HepG2 (cell line): ENCODE measurements at places on chromosomes 12 and 14. TPM values are rescaled to one million over a fixed set of nuclear protein-coding genes. Genes with fewer than 3 reads are reported as not detected.

- H3K4me3 ChIP-seq: no peak overlapping the region
- H3K27ac ChIP-seq: no peak overlapping the region
- H3K4me1 ChIP-seq: peaks cover 31% of the 10 kb centered on the region
- DNase-seq: no peak
- H3K27me3 ChIP-seq: no peaks in the 10 kb centered on the region
Measured at GRCh38 chr14:94054936-94055335, 26.1 kb downstream of the DDX24 start.

DNA sequence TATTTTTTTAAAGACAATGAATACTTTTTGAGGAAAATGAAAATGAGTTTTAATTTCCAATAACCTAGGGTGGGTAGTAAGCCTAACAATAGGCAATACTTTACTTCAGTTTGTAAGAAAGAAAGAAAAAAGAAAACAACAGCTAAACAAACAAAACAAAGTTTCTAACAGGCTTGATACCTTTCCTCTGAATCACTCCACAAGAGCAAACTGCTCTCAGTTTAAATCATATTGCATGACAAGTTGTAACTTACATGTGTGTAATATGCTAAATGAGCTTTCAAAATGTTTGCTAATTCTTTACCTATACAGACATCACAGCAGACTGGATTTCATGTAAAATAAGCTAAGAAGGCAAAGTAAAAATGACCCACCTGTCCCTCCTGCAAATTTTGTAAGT, 6.7 kb upstream of the LMO3 start:
- no peak for DNase-seq
- no peak overlapping the region for H3K27ac ChIP-seq
- H3K27me3 ChIP-seq: 0 out of 3 replicates have a peak, but pooled peaks cover 3% of the 10 kb centered on the region
- H3K4me1 ChIP-seq: peaks cover 20% of the 10 kb centered on the region
- H3K36me3 ChIP-seq: no peaks in the 10 kb centered on the region
- no peak overlapping the region for H3K4me3 ChIP-seq

The WASHC4 gene
- total RNA-seq: 36.3 and 39.6 TPM in 2 replicates

- H3K4me1 ChIP-seq: peaks cover 73% of the 10 kb centered on the region
- no peak overlapping the region for H3K4me3 ChIP-seq
- no peaks in the 10 kb centered on the region for H3K36me3 ChIP-seq
- no peak overlapping the region for H3K27ac ChIP-seq
- no peak for DNase-seq
Measured at GRCh38 chr14:103118663-103119404, 4.4 kb upstream of the TNFAIP2 start.

DNA sequence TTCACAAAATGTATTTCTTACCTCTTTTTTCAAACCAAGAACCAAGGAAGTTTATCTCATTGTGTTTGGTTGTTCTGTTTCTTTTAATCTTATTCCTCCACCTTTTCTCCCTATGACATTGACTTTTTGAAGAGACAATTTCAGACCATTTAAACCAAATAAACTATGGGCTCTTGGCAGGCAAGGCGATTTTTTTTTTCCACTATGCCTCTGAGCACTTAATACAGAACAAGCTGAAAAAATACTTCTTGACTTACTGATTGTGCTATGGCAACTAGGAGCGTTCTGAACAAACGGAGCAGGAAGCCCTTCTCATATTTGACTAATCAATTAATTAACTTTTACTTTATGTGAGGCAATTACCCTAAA, 98.0 kb downstream of the ZNF664 start:
- H3K27ac ChIP-seq: no peak overlapping the region
- no peaks in the 10 kb centered on the region; the same call in 2 of the 3 replicates for H3K27me3 ChIP-seq
- H3K4me1 ChIP-seq: no peaks in the 10 kb centered on the region
- DNase-seq: no peak
- no peaks in the 10 kb centered on the region for H3K36me3 ChIP-seq
- H3K4me3 ChIP-seq: no peak overlapping the region

DNA sequence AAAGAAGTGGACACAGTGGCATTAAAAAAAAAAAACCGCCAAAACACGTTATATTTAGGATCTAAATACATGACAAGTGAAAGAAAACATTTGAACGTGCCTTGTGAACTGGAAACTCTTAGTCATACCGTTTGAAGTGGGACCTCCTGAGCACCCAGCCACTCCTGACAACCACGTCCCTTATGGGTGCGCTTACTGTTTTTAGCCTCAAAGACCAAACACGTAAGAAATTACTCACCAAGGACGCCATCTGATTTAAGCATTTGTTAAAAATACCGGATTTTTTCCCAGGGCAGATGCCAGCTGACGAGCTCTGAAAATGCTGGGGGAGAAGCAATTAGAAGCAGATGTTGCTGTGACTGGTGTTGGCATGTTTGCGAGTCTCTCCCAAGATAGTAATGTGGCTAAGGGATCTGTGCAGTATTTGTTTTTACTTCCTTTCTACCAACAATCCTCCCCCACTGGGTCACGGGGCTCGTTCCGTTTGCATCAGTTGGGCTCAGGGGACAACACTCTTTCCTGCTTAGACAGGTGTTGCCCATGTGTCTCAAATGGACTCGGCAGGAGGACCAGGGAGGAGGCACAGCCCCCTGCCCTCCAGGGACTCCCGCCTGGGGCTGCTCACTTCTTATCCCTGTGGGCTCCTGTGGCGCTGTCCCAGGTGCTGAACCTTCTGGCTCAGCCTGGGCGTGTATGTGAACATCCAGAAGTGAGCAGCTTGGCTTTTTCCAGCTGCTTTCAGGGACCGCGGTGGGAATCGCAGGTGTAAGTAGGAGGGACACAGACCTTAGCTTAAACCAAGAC, 101.0 kb downstream of the BEGAIN start:
- H3K4me3 ChIP-seq: no peak overlapping the region
- H3K27me3 ChIP-seq: no peaks in the 10 kb centered on the region
- no peaks in the 10 kb centered on the region for H3K4me1 ChIP-seq
- peak; percentile 43 for DNase-seq
- no peak overlapping the region for H3K27ac ChIP-seq
- H3K36me3 ChIP-seq: no peaks in the 10 kb centered on the region

The MTA1 gene
- total RNA-seq: 19.1 and 35.2 TPM in 2 replicates

- H3K4me1 ChIP-seq: peaks cover 100% of the 10 kb centered on the region
- peak; percentile 80 for DNase-seq
- peak overlapping the region; percentile 4; the same call in 1 of the 2 replicates for H3K4me3 ChIP-seq
Measured at GRCh38 chr12:106131676-106132075, 7.1 kb downstream of the NUAK1 start.

The KRT71 gene
- not detected in 2 replicates for total RNA-seq

- no peaks in the 10 kb centered on the region for H3K36me3 ChIP-seq
- H3K4me1 ChIP-seq: no peaks in the 10 kb centered on the region
- no peak for DNase-seq
- no peaks in the 10 kb centered on the region; the same call in 2 of the 3 replicates for H3K27me3 ChIP-seq
- no peak overlapping the region for H3K4me3 ChIP-seq
- H3K27ac ChIP-seq: no peak overlapping the region
Measured at GRCh38 chr12:22410486-22410885, 76.0 kb upstream of the ST8SIA1 start.

- peaks cover 61% of the 10 kb centered on the region for H3K27me3 ChIP-seq
- no peaks in the 10 kb centered on the region for H3K36me3 ChIP-seq
- H3K4me3 ChIP-seq: no peak overlapping the region
- DNase-seq: no peak
- peaks cover 39% of the 10 kb centered on the region for H3K4me1 ChIP-seq
Measured at GRCh38 chr14:103125098-103126070, 2.1 kb downstream of the TNFAIP2 start.

The HOXC12 gene
- total RNA-seq: not detected in 2 replicates

The LRP1-AS gene
- not detected in 2 replicates for total RNA-seq

DNA sequence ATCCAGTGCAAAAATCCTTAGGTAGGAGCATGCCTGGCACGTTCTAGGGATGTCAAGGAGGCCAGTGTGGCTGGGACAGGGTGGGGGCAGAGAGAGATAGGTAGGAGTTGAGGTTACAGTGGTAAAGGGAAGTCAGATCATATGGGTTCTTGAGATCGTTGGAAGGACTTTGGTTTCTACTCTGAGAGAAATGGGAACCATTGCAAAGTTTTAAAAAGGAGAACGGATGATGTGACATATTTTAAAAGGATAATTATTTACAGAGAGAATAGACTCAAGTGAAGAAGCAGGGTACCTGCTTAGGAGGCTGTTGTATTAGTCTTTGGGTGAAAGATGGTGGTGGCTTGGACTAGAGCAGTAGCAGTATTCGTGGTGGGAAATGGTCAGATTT, 47.6 kb upstream of the ATP2B1 start:
- no peaks in the 10 kb centered on the region for H3K36me3 ChIP-seq
- no peaks in the 10 kb centered on the region for H3K27me3 ChIP-seq
- no peak overlapping the region for H3K4me3 ChIP-seq

- no peaks in the 10 kb centered on the region for H3K27me3 ChIP-seq
- peaks cover 63% of the 10 kb centered on the region for H3K4me1 ChIP-seq
- H3K4me3 ChIP-seq: no peak overlapping the region
- peak overlapping the region; percentile 33 for H3K27ac ChIP-seq
Measured at GRCh38 chr14:94062344-94062940, 18.6 kb downstream of the DDX24 start.

GRCh38 chr12:76026643-76027063, 4.9 kb downstream of the PHLDA1 start:
- H3K36me3 ChIP-seq: no peaks in the 10 kb centered on the region; the same call in 1 of the 3 replicates
- H3K27me3 ChIP-seq: peaks cover 3% of the 10 kb centered on the region; the same call in 1 of the 3 replicates
- H3K4me1 ChIP-seq: peaks cover 42% of the 10 kb centered on the region
- H3K4me3 ChIP-seq: no peak overlapping the region

The ZFHX2 gene
- 0.44 and 0.49 TPM in 2 replicates for total RNA-seq

DNA sequence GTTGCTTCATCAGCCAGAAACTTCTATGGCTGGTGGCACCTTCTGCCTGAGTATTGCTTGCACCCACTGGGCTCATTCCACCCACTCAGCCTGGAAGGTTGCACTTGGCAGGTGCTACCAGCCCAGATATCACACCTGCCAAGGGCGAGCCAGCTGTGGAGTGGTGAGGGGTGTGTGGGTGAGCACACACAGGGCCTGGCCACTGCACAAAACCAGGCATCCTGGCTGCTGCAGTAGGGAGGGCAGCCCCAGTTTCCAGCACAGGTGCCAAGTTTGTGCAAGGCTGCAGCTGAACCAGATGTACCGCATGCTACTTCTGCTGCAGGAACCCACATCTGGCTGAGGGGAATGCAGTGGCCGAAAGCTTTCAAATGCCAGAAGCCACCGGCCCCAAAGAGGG, 1147.8 kb downstream of the FSCB start:
- no peaks in the 10 kb centered on the region for H3K27me3 ChIP-seq
- no peaks in the 10 kb centered on the region for H3K4me1 ChIP-seq
- no peaks in the 10 kb centered on the region for H3K36me3 ChIP-seq

The DPPA3 gene
- not detected in 2 replicates for total RNA-seq

- no peak for DNase-seq
- no peaks in the 10 kb centered on the region; the same call in 2 of the 3 replicates for H3K27me3 ChIP-seq
- H3K36me3 ChIP-seq: no peaks in the 10 kb centered on the region
- peak overlapping the region; percentile 86; the same call in 1 of the 2 replicates for H3K4me3 ChIP-seq
- peaks cover 32% of the 10 kb centered on the region for H3K4me1 ChIP-seq
- H3K27ac ChIP-seq: peak overlapping the region; percentile 94
Measured at GRCh38 chr12:22626406-22626805, 1.4 kb downstream of the ETNK1 start.

DNA sequence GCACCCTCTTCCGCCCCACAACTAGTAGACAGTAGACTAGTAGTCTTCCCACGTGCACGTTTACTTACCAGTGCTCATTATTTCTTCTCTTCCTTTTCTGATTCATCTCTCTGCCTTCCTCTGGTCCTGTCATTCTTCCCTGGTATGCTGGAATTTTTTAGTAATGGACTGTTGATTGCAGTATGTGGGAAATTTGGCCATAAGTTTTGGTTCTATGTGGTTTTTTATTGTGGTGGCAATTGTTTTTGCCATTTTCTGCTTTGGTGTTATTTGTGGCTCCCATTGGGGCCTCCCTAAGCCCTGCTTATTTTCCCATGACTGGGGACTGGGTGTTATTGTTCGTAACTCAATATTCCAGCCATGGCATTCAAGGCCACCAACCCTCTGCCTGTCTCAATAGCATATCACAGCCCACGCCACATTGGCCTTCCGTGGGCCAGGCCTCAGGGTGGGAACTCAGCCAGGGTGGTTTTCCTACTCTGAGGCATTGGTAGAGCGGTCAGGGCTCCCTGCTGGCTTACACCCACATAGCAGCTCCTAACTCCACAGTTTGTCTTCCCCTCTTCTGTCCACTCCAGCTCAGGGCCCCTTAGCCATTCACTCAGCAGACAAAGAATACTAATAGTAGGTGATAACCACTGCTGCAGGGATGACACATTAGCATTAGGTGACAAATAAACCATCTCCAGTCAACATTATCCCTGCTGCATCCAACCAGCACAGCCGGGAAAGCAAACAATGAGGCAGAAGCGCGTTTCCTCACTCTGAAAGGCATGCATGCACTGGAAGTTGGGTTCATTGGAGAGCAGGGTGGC, 321.5 kb downstream of the CACNA1C start:
- no peak overlapping the region for H3K27ac ChIP-seq
- H3K4me1 ChIP-seq: no peaks in the 10 kb centered on the region
- peaks cover 6% of the 10 kb centered on the region for H3K27me3 ChIP-seq
- H3K4me3 ChIP-seq: no peak overlapping the region
- no peak for DNase-seq

The KLHDC1 gene
- 0.11 TPM in 1 of 2 replicates, not detected in the other for total RNA-seq

DNA sequence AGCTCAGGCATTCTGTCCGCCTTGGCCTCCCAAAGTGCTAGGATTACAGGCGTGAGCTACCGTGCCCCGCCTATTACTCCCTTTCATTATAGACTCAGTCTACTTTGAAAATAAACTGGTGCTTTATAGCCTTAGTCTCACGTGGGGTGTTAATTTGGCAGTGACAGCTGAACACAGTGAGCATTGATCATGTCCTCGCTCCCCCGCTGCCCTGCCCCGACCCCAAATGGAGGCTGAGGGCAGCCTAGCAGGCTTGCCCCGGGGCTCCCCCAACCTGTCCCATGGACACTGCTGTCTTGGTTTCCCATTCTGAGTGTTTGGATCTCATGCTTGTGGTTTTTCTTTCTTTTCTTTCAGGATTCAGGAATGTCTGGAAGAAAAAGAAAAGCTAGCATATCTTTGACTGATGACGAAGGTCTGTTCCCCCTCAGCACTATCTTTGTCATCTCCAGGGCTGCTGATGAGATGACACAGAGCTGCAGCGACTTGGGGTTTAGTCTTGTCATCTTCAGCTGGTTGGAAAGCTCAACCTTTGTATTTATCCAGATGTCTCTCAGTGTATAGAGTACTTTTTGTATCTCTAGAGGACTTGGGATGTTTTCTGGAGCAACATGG, 42.2 kb downstream of the EP400 start:
- peaks cover 81% of the 10 kb centered on the region for H3K36me3 ChIP-seq
- no peak overlapping the region for H3K27ac ChIP-seq
- no peak overlapping the region for H3K4me3 ChIP-seq
- no peaks in the 10 kb centered on the region for H3K27me3 ChIP-seq

- H3K36me3 ChIP-seq: no peaks in the 10 kb centered on the region
- no peak overlapping the region for H3K4me3 ChIP-seq
- no peak overlapping the region for H3K27ac ChIP-seq
- no peaks in the 10 kb centered on the region for H3K4me1 ChIP-seq
Measured at GRCh38 chr12:95590775-95591174, 39.5 kb upstream of the USP44 start.

DNA sequence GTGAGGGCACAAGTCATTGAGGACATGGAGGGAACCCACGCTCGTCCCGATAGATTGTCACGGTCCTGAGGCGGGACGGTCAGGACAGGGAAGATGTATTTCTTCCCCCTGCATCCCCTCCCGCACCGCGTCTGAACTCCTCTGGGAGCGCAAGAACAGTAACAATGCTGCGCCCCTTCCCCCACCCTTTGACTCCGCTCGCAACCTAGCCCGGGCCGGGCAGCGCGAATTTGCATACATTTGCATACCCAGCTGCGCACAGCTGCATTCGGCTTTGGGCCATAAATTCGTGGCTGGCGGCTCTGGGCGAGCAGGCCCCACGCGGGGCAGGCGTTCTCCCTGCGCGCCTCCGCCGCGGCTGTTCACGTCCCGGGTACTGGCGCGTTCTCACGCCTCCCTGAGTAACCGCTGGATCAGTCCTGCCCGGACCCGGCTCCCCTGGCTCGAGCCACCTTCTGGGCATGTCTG, 29.0 kb upstream of the SMUG1 start:
- H3K36me3 ChIP-seq: no peaks in the 10 kb centered on the region
- H3K27me3 ChIP-seq: peaks cover 2% of the 10 kb centered on the region; the same call in 1 of the 2 replicates
- H3K27ac ChIP-seq: no peak overlapping the region
- peaks cover 35% of the 10 kb centered on the region for H3K4me1 ChIP-seq
- H3K4me3 ChIP-seq: no peak overlapping the region
- no peak for DNase-seq
